ENCODE measurements at places on chromosomes 5 and 9.

GRCh38 chr9:38039907-38040682, 28.9 kb downstream of the SHB start:
- no peak for DNase-seq

DNA sequence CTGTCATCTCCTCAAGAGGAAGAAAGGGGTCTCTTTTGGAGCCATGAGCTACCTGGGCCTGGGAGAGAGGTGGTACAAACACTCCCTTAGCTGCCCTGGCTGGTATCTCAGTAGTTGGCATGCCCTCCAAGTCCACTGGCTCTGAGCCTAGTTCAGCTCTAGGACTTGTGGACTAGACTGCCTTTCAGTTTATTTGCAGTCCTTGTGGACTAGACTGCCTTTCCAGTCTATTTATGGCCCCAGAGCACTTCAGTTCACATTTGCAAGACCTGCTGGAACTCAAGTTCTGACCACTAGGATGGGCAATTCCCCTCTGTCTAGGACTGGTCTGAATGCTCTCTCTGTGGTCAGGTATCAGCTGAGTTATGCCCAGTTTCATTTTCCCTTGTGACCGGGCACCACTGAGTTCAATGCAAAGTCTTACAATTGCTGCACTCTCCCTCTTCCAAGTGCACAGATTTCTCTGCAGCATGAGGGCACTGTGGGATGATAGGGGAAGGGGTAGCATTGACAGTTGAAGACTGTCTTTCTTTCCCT, 1019.0 kb downstream of the TAF11L14 start:
- DNase-seq, result no peak

DNA sequence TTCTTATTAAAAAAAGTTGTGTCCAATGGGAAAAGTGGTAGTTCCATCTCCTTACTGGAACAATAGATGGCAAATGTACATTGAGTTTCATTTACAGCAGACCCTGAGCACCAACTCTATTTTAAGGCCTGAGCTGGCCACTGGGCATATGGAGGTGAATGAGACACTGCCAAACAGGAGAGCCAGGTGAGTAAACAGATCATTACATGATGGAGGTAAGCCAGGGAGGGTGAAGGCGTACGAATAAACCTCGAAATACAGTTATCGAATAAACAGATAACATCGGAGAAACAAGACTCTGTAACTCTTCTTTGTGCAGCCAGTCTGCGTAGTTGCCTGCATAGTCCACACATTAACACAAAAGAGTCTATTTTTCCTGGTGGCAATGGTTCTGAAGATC, 446.4 kb upstream of the KLF4 start:
- DNase-seq, result no peak

DNA sequence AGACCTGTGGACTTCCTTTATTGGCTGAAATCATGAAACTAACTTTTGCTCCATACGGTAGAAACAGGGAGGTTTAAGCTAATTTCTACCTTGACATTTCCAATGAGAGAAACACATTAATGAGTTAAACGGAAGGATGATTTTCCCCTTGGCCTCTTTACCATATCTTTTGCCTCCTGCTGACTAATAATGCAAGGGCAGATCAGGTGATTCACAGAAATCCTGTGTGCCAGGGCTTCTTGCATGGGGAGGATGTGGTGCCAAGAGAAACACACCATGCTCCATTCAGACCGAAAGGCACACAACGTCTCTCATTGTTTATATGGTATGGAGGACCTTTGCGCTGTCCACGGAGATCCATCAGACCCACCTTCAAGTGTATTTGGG, 17.4 kb upstream of the PRLR start:
- no peak for DNase-seq

GRCh38 chr9:84592918-84593317, 76.6 kb upstream of the NTRK2 start:
- DNase-seq, result no peak

GRCh38 chr9:134551176-134551575, 90.4 kb upstream of the COL5A1 start:
- DNase-seq, result no peak

DNA sequence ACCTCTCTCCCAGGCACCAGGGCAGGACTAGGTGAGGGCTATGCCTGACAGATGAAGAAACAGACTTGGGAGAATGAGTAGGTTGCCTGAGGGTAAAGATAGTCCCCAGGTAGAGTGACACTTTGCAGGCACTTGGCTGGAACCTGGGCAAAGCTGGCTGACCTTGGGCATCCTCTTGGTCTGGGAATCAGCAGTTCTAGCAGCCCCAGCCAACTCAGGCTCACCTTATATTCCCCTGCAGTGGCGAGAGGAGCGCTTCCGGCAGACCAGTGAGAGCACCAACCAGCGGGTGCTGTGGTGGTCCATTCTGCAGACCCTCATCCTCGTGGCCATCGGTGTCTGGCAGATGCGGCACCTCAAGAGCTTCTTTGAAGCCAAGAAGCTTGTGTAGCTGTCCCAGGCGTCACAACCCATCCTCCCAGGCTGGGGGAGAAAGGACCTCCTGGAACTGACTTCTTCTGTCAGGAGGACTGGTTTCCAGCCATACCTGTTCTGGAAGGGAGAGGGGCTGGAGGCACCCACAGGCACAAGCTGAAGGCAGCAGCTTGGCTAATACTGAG, 3.1 kb downstream of the TMED9 start:
- DNase-seq, result no peak

GRCh38 chr9:33924978-33925797, 108.2 kb downstream of the UBE2R2 start:
- no peak for DNase-seq

DNA sequence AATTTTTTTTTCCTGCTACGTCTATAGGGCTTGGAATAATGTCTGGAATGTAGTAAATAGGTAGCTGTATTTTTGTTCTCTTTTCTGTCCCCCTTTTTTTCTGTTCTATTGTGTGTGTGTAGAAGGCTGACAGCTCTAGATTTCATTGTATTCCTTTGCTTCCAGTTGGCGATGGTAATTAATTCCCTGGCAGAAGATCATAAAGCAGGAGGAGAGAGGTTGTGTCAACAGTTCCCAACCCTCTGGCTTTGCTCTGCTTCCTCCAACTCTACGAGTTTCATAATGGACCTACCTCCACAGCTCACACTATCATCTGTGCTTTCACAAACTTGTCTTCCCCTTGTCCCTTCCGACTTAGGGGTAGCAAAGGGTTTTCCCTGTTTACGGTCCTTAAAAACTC, 117.9 kb upstream of the CDH18 start:
- DNase-seq, result no peak

- no peak for DNase-seq
Measured at GRCh38 chr9:93223260-93224180, 39.6 kb downstream of the WNK2 start.

DNA sequence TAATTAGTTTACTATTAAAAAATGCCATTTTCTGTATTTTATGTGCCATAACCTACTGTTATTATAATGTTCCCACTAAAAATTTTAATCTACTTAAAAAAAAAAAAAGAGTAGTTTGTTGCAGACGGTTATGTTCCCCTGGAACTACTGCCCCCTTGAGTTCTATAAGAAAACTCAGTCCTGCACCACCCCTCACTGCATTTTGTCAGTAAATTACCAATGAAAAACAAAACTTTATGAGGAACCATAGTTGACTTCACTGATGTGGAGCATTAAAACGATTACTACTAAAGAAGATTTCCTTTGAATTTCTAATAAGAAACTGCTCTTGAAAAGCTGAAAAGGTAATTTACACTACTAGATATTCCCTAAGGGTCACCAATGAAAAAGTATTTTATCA, 288.7 kb downstream of the FBXL17 start:
- DNase-seq, result no peak

DNA sequence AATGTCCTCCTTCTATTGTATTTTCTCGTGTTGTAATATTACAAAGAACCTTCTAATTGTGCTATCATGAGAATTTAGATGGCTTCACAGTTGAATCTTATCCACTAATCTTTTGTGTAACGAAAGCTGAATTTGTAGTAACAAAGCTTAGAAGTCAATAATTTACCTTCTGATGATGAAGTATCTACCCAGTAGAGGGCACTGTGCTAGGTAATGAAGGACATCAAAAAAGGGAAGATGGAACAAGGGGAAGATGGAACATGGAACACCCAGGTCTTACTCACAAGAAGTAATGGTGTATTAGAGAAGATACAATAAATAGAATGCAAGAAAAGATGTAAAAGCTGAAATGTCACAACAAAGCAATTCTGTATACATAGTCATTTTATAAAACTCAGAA, 131.0 kb upstream of the CCNG1 start:
- no peak for DNase-seq

DNA sequence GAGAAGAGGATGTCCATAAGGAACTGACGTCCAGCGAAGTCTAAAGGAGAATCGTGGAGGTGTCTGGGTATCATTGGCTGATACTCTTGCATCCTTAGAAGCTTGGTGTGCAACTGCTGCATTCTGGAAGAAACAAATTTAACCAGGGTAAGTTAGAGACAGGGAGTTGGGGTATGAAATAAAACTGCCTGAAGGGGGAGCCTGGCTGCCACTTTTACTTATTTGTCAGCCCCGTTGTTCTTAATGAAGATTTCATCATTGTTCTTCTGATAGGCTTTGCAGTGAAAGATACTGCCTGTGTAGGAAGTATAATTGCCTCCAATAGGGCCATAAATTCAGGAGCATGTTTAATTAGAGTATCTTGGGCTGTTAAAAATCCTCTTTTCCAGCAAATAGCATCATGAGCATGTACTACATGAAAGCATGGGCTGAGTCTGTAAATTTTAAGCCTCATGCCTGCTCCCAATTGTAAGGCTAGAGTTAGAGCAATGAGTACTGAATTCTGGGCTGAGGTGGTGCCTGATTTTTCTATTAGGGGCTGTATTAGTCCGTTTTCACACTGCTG, 1264.5 kb upstream of the ACO1 start:
- DNase-seq, result no peak

DNA sequence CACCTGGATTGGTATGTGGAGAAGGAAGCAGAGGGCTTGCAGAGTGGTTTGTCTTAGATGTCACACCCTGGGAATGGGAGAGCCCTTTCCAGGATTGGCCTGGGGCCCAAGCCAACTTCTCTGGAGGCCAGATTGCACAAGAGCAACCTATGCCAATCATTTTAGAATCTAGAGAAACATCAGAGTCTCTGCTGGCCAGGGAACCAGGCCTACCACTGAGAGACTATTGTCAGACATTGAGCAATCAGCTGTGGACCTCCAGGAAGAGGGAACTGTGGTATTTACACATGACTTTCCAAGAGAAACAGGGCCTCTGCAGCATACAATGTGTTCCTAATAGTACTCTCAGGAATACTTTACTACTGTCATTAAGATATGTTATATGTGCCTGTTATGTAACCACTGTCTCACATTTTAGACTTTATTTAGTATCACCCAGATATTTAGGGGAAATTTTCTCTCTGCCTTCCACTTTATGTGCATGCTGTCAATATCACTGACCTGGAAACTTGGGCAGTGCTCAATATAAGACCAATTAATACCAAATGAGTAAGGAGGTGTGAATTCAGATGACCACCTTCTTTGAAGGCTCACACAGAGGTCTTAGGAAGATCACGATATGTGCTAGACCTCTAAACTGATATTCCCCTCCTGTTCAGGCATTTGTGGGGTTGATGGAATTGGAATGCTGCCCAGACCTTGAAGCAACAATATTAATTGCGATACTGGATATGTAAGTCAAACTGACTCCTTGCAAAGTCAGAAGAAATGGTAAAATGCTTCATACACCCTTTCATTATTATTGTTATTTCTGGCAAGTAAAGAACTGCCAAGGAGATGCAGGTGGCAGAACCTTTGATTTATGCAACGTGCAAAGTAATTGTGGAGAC, 20.5 kb upstream of the CCL28 start:
- no peak for DNase-seq

GRCh38 chr9:108244686-108245085, 611.1 kb downstream of the ACTL7B start:
- DNase-seq, result no peak

DNA sequence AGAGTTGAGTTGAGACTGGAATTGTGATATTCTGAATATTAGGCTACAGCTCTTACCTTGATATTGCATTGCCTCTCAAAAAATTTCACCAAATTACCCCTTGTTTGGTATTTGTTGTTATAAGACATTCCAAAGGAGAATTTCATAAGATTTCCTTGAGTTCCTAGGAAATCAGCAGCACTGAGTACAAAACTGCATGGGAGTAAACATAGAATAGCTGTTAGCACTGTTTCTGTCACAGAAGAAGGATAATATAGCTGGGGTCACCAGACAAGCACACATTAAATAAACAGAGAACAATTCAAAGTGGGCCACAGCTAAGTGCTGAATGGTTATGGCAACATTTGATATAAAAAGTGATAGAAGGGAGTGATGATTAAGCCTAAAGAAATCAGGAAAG, 724.3 kb downstream of the PRELID2 start:
- no peak for DNase-seq

GRCh38 chr5:172795318-172795977, 24.5 kb upstream of the DUSP1 start:
- DNase-seq, result no peak

DNA sequence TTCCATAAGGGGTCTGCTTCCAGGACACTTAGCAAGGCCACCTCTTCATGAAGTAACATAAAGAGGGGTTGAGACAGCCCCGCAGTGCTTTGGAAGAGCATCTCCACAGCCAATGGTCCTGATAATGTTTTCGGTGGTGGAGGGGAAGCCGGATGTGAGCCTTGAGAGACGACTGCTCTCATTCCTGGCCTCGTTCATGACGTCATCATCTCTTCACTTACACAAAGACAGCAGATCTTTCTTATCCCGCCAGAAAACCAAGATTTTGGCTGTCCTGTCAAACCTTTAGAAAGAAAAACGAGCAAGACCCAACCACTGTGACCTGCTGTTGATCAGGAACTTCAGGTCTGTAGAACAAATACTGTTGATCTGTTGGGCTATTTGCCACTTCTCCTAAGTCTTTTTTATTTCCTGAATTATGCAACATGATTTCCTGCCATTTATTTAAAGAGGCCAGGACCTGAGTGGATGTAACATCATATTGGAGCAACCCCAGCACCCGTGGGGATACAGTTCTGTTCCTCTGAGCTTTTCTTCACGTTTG, 89.0 kb upstream of the IRX2 start:
- no peak for DNase-seq

- DNase-seq, result no peak
Measured at GRCh38 chr5:149125386-149125891, 15.9 kb upstream of the ABLIM3 start.

DNA sequence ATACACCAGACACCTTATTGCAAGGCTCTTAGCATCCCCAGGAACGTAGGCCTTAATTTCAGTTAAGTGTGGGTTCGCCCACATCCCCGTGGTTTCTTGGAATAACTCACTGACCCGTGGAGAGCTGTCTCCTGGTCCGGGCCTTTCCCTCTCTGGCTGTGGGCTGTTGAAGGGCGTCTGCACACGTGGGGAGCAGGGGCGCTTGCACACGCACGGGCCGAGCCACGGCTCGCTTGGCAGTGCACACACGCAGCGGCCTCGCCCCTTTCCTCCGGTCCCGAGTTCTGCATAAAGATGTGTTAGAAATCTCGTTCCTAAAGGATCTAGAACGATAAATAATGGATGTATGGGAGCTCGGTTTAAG, 141.9 kb downstream of the PBX3 start:
- no peak for DNase-seq

All from activated CD4-positive, CD25-positive, alpha-beta regulatory T cell (primary cell).